ENCODE measurements at places on chromosomes 5 and 9.

DNA sequence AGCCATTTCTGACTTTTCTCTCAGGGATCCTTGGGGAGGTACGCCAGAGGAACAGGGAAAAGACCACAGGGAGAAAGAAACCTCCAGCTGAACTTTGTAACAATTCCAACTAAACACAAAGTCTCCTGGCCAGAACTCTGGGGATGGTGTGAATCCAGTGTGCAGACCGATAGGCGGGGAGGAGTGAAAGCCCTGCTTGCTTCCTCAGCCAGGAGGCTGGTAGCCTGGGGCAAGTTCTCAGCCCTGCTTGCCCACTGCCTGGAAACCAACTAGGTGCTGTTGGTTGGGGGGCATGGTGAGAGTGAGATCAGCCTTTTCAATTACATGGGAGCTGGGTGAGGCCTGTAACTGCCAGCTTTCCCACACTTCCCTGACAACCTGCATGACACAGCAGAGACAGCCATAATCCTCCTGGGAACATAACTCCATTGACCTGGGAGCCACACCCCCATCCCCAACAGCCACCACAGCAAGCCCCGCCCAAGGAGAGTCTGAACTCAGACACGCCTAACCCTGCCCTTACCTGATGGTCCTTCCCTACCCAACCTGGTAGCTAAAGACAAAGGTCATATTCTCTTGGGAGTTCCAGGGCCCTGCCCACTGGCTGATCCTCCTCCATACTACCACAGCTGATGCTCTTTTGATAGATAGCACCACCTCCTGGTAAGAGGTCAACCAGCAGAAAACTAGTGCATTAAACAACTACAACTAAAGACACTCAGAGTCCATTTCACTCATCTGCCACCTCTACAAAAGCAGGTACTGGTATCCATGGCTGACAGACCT lies 100.1 kb upstream of the TNFAIP8 start:
- DNase-seq: peak; percentile 1

- no peak for DNase-seq
Observed at GRCh38 chr9:20526500-20527319, 95.6 kb downstream of the MLLT3 start.

DNA sequence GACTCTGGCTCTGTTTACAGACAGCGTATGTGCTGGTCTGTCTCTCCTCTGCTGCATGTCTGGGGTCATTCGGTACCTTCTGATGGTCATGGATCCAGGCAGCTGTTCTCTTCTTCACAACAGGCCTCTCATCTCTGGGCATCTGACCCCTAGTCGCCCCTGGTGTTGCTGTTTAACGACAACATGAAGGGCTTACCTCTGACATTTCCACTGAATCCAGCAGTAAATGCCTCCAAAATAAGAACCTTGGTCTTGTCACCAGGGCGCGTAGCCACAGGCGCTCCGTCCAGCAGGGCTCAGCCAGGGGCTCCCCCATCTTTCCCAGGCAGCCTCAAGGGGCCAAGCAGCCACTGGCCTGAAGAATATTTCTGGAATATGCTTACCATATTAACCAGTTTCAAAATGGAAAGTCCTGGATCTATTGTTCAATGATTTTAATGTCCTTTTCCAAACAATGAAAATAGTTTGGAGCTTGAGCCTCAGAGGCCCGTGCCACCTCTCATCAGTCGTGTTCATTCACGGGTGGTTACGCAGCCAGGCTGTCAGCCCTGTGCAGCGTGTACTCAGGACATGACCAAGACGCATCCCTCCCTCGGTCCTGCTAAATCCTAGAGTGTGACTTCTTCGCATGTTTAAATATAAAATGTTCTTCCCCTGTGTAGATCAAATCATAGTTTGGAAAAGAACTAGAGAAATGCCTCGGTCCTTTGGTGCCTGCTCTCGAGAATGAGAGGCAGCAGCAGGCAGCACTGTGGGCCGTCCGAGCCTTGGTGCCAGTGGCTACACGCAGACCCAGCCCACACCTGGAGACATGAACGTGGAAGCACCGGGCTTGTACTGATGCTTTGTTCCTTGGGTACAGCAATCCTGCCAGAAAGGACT lies 30.1 kb upstream of the LRRC14B start:
- no peak for DNase-seq

DNA sequence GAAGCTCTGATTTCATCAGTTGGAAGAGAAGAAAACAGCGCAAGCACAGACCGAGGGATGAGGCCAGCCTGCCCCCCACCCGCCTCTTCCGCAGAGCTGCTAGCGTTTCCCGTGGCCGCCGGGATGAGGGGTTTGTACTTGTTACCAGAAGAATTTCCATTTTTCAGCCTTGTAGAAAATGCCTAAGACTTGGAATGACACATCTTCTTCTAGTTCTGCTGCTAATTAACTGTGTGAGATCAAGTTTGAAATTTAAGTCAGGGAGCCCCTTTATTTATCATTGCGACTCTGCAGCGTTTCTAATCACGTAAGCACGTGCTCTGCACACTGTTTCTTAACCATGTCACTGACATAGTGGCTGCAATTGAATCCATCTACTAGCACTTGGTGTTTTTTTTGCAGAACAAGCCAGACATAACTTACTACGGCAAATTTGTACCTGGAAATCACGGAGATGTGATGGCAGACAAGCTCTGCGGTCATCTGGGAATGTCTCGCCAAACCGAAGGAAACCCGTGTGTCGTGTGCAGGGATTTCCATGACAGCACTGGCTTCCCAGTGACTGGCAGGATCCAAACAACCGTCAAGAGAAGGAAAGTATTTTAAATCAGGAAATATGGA lies 41.8 kb upstream of the ROR2 start:
- DNase-seq: no peak

DNA sequence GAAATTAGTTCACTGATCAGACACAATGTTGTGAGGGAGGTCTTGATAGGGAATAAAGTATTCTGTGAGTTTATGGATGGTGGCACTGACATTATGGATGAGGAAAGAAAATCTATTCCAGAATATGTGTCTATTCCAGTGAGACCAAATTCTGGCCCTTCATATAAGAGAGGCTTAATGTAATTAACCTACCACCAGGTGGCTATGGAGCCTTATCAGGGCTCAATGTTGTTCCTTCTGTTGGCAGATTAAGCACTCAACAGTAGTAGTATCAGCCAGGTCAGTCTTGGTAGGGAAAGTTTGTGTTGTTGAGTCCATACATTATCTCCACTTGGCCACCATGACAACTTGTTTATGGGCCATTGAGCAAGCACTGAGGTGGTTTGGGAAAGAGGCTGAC lies 41.7 kb upstream of the BARX1 start:
- no peak for DNase-seq

GRCh38 chr5:149776361-149777305 lies 46.5 kb downstream of the PPARGC1B start:
- no peak for DNase-seq

DNA sequence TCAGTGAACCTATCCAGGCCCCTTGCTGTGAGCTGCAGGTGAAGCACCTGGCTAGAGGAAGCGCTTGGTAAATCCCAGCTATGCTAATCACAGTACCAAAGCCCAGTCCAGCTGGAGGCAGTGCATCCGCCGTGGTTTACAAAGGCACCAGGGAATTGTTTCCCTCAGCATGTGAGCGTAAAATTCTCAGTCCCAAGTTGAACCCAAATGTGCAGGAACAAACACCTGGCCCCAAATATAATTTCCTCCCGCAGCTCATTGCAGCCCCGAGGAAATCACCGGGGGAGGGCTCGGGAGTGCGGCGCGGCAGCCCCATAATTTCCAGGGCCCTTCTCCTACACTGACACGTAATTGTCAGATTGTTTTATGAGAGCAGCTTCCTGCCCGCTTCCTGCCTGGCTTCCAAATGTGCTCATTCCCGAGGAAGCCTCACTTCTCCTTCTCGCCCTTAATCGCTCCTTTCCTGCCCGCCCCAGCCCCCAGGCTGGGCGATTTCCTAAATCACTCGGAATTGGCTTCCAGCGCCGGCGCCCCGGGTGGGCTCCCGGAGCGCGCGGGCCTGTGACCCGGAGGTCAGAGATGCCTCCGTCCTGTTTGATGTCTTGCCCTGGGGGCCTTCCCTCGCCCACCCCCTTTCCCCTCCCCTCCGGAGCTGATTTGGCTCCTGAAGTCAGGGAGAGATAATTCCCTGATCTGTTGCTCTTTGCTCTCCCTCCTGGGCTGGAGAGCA lies 134.4 kb downstream of the FGF1 start:
- DNase-seq: no peak

GRCh38 chr5:103745353-103746065 lies 182.9 kb upstream of the NUDT12 start:
- DNase-seq: no peak

GRCh38 chr9:5917888-5918287 lies 27.2 kb downstream of the MLANA start:
- no peak for DNase-seq

GRCh38 chr5:53318303-53318702 lies 162.1 kb upstream of the FST start:
- no peak for DNase-seq

- no peak for DNase-seq
Observed at GRCh38 chr5:95959051-95959887, 2.4 kb downstream of the ELL2 start.

DNA sequence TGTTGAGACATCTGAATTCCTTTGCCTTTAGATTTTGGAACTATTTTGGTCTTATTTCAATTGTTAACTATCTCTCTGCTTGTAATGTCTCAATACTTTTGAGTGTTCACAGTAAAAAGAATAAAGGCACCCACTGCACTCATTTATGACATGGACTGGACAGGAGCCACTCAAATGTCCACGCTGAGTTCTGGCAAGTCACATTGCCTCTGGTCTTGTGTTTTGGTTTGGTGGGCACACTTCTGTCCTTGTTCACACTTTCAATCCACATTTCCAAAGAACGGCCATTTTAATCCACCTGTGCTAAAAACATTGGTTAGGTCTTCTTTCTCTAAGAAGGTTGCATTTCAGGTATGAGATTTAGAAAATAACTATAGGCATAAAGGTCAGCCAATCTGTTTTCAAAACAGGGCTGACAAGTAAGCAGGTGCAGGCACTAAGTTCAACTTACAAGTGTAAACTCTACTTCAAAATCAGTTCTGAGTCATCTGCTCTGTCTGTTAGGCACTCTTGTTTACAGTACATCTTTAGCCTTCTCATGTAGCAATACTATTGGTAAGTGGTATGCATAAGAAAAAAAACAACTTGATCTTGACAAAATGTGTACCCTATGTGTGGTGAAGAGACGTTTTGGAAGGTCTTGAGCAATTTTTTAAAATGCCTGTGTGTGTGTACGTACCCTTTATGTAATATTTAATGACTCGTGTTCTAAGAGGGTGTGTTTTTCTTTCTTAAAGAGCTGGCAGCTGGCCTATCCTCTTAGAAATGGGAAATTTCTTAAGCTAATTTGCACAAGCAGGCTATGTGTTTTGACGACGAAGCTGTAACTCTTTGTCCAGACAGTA lies 31.5 kb upstream of the ZFAND5 start:
- DNase-seq: peak; percentile 52

GRCh38 chr5:42994555-42995359 lies 45.4 kb downstream of the ANXA2R start:
- DNase-seq: no peak

- DNase-seq: no peak
Observed at GRCh38 chr5:56814361-56814962, 887 bp upstream of the MAP3K1 start.

DNA sequence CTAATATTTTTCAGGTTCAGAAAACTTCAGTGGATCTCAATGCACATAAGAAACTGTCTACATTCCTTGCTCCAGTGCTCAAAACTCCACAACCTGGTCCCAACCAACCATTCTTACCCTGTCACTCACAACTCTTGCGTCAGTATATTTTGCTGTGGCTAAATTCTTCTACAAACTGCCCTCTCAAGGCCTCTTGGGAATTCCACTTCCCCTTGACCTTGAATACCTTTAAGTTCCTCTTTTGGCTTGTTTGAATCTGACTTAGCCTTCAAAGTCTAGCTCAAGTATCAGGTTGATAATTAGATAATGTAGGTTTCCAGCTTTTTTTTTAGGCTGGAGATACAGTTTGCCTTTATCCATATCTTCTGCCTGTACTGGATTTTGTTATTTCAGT lies 128.3 kb downstream of the SLF1 start:
- DNase-seq: no peak

DNA sequence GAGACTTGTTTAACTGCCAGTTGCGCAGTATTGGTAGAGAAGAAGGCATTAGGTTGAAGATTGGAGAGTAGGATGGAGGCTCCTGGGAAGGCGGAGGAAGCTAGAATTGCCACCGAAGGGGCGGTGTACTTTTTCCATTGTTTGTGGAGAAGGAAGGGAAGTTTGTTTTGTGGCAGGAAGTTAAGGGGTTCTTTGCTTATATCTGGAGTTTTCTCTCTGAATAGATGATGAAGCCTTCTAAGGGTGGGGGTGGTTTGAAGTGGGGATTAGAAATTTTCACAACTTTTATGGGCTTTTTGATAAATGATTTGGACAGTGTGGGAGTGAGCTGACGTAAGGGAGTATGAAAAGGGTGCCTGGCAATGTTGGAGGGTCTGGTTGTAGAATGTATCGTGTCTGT lies 59.3 kb downstream of the SNX30 start:
- no peak for DNase-seq

DNA sequence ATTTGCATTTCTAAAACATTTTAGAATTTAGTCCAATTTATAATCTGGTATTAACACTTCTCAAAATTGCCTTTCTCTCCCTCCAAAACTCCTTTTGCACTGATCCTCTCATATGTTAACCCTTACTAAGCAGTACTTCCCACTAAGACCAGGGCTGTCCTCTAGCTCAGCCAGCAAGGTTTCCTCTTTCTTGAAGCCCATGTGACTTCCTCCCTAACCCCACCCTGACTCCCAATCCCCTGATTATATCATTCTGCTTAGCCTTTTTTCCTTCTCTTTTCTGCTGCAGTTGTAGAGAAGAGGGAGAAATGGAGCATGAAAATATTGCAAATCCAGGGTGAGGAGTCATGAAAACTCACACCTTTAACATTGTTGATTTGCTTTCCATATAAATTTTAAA lies 241.7 kb downstream of the MCTP1 start:
- DNase-seq: no peak

DNA sequence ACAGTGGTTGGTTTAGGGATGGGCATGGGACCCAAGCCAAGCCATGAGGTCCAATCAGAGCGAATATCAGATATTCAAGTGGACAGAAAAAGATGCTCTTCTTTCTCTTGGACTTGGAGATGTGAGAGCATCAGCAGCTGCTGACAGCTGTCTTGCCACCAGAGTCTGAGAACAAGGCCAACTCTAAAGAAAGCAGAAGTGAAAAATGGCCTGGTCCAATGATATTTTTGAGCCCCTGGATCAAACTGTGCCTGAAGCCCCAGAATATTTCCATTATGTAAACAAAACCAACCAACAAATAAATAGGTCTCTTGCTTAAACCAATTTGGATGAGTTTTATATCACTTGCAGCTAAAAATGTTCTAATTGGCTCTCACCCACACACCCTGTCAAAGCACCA lies 30.7 kb upstream of the JADE2 start:
- no peak for DNase-seq

GRCh38 chr5:82785882-82786509 lies 291.2 kb downstream of the TMEM167A start:
- no peak for DNase-seq
